CD4-positive, CD25-positive, alpha-beta regulatory T cell (primary cell): ENCODE measurements at places on chromosomes 1 and 21.

DNA sequence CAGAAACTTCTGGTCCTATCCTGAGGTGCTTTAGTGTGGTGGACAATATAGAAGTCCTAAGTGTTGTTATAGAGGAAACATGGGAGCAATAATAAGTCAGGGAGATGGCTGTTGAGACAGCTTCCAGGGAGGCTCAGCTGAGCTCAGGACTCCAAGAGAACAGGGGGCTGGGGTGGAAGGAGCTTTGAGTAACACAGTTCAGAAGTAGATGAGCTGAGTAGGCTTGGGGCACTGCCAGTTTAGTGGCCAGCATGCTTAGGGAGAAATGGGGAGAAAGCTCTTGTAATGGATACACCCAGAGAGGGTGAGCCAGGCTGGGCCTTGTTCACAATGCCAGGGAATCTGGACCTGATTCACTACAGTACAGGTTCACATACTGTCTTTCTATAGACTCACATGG, 201.6 kb downstream of the DAB1 start:
- no peak for DNase-seq

DNA sequence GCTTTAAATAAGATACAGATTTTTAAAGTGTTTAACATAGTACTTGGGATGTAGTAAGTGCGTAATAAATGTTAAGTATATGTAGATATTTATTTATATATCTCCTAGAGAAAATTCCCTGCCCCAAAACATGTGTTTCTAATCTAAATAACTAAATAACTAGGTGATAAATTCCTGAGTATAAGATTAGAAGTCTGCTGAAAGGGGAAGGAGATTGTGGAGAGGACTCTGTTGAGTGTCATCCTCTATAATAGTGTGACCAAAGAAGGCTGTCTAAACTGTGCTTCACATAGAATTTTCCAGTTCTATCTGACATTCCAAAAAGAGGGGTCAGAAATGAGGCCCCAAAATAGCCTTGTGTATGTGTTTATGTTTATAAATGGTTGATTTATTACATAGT, 590.5 kb upstream of the ADAMTS5 start:
- no peak for DNase-seq

DNA sequence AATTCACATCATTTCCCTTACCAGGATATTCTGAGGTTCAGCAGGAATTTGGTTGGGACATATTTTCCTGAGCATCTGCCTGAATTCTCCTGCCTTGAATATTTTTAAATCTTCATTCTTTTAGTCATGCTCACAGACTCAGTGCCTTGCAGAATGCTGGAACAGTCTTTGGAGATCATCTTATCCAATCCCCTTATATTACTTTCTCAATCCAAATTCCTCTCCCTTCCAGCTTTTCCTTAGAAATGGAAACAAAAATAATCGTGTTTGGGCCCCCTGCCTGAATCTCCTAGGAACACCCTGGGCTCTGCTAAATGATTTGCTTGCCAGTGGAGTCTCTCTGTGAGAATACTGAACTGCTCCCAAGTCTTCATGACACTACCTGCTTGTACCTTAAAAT, 38.4 kb downstream of the LHX8 start:
- no peak for DNase-seq

DNA sequence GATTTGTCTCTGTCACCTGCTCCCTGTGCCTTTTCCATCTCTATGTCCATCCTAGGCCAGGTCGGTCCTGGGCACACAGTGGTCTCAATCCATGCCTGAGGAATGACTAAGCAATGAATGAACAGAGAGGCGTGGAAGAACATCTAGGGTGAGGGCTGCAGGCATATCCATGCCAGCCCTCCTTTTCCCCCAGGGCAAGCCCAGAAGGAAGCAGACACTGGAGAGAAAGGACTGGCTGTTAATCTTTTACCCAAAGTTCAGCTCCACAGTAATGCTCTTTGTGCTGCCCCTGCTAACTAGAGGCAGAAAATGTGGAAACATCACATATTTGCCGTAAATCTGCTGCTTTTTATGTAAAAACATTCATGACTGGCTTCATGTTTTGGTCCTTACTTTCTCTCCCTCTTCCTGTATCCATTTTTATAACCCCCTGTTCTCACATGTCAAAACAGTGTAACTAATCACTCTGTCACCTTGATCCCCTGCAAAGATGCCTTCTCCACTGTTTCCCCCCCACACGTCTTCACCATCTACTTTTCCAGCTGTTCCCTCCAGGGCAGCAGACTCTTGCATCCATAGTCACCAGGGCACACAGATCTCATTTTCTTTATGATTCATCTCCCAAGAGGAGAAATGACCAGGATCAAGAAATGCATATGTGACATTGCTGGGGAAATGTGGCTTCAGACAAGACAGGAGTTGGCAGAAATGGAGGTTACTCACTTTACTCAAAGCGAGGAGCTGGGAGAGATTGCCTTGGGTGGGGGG, 166.4 kb upstream of the PROX1 start:
- DNase-seq: no peak

DNA sequence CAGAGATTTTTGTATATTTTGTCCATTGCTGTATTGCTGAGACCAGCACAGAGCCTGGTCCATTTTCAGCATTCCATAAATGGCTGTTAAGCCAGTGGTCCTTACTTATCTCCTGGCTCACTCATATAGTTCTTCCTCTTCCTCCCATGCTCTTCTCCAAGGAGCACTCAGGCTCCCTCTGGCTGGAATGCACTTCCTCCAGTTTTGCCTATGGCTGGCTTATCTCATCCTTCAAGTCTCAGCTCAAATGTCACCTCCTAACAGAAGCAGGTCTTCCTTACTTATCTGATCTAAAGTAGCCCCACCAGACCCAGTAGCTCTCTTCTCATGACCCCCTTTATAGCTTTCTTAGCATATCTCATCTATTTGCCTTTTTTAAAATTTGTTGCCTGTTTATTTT, 146.9 kb downstream of the SLC30A10 start:
- no peak for DNase-seq

GRCh38 chr1:30816211-30817076, 58.9 kb upstream of the LAPTM5 start:
- no peak for DNase-seq

- DNase-seq: no peak
Observed at GRCh38 chr21:24118738-24119459, 1488.4 kb downstream of the MRPL39 start.

DNA sequence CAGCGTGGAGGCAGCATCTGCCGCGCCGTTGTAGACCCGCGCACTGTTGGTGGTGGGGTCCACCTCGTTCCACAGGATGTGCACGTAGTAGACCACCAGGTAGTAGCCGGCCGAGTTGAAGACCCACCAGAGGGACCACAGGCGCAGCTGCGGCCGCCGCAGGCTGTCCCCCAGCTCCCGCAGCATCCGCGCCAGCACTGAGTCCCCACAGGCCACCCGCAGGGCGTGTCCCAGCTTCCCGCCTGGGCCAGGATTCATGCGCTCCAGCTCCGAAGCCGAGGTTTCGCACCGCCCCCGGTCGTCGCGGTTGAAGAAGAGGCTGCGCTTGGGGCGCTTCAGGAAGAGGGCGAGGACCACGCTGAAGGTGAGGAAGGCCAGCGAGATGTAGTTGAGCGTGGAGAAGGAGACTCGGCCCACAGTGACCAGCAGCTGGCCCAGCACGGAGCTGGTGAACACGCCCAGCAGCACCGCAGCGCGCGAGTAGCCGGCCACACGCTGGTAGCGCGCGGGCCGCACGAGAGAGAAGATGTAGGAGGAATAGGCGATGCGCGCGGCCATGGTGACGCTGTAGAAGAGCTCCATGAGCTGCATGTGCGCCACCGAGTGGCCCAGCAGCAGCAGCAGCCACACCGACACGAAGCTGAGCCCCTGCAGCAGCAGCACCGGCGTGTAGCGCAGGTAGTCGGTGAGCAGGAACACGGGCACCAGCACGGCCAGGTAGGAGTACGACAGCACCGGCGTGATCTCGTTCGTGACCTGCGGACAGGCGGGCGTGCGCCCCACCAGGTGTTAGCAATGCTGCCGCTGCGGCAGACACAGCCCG, 10.6 kb downstream of the SLC19A1 start:
- no peak for DNase-seq

DNA sequence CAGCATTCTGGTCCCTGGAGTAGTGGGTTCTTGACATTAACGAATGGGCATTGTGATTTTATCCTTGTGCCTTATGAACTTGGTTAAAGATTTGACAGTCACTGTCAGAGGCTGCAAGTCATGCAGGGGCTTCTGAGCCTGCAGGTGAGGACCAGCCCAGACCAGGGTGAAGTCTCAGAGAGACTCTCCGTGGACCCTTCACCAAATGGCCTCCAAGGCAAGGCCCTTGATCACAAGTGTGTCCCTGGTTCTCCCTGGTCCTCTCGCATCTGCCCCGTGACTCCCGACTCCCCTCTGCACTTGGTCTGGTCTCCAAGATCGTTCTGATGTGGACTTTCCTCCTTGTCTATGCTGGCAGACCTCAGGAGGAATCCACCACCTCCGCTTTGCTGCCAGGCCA, 476.5 kb upstream of the VAMP3 start:
- DNase-seq: no peak

DNA sequence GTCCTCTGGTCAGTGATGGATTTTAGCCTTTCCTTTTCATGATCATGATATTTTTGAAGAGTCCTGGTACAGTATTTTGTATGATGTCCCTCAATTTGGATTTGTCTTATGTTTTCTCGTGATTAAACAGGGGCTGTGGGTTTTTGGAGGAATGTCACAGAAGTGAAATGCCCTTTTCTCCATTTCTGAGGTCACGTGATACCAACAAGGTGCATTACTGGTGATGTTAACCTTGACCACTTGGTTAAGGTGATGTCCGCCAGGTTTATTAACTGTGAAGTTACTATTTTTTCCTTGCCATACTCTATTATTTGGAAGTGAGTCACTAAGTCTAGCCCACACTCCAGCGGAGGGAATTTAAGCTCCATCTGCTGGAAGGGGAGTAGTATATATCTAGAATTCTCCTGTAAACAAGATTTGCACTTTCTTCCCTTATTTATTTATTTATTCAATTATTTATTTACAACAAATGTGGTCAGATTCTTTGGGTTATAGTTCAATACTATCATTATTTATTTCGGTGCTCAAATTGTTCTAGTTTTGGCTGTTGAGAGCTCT, 123.4 kb downstream of the HIVEP3 start:
- DNase-seq: no peak

GRCh38 chr1:18309552-18310155, 171.1 kb upstream of the KLHDC7A start:
- no peak for DNase-seq

- no peak for DNase-seq
Observed at GRCh38 chr1:241742084-241742483, 90.0 kb downstream of the WDR64 start.

DNA sequence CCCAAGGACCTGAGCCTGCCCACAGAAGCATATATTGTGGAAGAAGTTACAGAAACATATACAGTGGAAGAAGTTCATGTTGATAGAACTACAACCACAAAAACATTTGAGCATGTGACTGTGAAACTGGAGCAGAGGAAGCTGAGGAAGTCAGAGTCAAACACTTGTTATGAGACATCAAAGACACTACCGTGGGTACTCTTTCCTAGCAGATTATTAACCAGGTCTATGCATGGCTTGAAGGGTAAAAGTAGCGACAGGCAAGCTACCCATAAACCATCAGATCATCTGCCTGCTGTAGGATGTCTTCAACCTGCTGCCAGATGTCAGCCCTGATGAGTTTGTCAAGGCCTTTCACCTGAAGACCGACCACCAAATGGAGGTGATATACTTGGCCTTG, 35.8 kb downstream of the IVNS1ABP start:
- DNase-seq: no peak

- no peak for DNase-seq
Observed at GRCh38 chr21:28025111-28025510, 967.6 kb downstream of the LTN1 start.

- DNase-seq: no peak
Observed at GRCh38 chr1:149966405-149966804, 29.7 kb upstream of the MTMR11 start.

DNA sequence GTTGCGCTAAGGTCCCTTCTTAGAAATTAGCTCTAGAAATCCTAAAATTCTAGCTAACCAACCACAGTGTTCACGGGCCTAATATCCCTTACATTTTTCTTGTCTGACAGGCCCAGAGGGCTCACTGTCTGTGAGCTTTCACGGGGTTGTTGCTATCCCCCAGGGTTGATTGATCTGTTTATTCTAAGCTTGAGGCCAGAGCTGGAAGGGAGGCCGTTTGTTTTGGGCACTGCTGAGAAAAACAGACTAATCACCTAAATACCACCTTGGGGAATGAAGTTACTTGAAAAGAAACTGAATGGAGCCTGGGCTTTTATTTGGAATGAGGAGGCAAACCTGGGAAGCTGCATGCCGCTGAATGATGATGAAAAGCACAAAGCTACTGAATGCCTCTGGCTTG, 162.4 kb downstream of the KIF26B start:
- DNase-seq: no peak

DNA sequence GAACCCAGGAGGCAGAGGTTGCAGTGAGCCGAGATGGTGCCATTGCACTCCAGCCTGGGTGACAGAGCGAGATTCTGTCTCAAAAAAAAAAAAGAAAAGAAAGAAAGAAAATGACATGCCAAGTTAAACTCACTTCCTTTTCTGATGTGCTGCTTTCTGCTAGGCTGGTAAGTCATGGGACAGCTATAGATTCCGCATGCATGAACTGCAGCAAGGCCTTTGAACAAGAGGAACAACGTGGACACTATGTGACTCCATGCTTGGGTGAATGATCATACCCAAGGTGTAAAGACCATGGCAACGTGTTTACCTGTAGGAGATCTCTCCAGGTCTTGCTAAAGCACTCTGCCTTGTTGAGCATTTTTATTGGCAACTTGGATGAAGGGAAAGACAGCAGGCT, 10.3 kb upstream of the TTF2 start:
- no peak for DNase-seq

DNA sequence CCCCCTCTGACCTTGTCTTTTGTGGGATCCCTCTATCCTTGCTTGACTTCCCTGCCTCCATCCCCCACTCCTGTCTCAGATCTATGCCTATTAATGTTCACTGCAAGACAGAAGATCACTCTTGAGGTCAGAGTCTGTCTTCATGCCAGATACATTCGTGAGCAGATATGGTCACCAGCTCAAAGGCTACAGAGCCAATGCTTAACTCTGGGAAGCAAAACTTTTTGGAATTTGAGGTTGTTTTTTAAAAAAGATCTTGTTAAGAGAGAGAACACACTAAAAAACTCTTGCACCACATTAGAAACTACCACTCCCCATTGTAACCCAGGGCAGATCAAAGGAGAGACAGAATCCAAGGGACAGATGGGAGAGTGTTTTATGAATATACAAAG, 17.1 kb upstream of the A3GALT2 start:
- DNase-seq: no peak
